ENCODE measurements at places on chromosomes 5 and 9. TPM values are rescaled to one million over a fixed set of nuclear protein-coding genes. Genes with fewer than 3 reads are reported as not detected.

DNA sequence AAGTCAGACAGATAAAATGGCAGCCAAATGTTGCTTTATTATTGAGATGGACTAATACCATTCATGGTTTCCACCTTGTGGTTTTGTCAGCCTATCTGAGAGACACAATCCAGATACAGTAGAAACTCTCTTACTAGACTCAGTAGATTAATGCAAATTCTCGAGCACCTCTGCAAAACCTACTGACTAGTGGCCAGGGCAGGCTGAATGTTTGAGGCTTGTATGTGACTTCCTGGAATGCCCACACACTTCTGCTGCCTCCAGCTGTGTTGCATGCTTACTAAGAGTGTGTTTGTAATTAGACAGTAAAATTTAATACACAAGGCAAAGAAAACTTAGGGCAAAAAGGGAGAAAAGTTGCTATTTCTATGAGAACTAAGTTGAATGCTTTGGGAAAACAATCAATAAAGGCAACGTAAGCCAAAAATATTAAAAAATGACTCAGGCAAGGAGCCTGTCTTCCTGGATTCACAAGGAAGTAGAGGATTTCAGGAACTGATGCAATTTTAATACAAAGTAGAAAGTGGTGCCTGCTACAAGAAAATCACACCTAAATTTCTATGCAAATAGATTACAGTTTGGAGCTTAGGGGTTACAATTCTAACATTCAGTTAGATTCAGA is 30.2 kb upstream of the CCNG1 start:
- no peak for DNase-seq

- DNase-seq: peak; percentile 69
Measured at GRCh38 chr5:149114403-149115312, 26.6 kb upstream of the ABLIM3 start.

DNA sequence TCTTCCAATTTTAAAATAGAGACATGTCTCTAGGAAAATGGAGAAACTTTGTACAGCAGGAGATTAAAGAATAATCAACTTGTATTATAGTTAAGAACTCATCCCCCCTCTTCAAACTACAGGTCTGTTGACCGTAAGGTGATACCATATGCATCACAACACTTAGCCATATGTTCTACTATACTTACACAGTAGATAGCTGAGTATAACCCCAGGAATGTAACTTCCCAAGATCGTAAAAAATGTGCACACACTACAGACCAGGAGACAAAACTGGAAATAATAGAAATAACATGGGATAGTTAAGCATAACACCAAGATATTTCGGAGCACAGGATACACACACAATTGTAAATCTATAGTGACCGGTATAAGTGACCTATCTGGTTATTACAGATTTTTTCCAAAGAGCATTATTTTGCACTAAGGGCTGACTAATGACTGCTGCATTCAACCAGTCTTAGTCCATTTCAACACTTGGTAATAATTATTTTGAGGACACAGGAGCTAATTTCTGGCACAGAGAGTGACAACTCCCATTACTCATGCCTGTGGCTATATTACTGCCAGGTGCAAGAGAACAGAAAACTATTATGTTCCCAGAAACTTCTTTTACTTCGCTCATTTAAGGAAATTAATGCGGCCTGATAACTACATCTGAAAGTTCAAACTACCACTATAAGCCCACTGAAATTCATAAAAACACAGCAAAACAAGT is 15.4 kb upstream of the ZNF622 start:
- no peak for DNase-seq

DNA sequence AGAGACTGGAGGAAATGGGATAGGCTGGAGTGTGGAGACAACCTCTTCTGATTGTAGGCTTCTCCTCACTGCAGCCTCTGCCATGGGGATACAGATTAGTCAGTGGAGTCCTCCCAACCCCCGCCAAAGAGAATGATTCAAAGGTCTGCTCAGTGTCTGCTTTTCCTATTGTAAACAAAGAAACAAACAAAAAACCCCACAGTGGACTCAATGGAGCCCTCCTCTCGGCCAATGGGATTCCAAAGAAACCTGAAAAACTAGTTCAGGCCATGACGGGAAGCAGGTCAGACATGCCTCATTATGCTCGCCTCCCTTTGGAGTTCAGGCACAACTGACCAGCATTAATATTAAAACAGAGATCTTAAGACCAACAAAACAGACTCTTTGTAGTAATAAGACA is 85.8 kb downstream of the SEC61B start:
- DNase-seq: no peak

- no peak for DNase-seq
Measured at GRCh38 chr9:90343366-90343765, 299.3 kb downstream of the DIRAS2 start.

GRCh38 chr5:80172067-80172695 is 83.7 kb downstream of the SERINC5 start:
- no peak for DNase-seq

DNA sequence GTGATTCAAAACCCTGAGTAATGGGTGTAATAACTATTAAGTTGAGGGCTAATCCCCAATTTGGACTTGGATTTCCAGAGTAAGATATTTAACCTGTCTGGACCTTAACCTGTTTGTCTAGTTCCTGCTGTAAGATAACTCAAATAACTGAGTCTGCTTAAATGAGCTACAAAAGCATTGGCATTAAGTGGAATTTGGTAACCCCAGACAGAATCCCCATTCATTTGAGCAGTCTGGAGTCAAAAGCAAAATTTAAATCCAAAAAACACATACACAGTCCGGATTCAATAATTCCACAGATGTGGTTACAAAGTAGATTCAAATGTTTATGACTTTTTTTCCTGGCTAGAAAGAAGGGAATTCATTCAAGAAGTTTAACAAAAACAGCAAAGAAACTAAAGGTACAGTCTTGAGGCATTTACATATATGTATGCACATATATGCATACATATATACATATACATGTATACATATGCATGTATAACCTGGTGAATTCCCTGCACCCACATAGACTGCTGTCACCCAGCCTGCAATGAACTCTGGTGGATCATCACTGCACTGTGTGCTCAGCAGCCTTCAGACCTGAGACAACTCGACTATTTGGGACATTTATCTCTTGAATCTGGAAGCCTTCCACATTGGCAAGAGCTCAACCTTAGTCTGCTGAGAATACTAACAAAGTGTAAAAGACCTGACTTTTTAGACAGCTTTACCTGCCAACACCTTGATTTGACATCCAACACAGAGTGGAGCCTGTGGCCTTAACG is 205.4 kb downstream of the LURAP1L start:
- DNase-seq: no peak

DNA sequence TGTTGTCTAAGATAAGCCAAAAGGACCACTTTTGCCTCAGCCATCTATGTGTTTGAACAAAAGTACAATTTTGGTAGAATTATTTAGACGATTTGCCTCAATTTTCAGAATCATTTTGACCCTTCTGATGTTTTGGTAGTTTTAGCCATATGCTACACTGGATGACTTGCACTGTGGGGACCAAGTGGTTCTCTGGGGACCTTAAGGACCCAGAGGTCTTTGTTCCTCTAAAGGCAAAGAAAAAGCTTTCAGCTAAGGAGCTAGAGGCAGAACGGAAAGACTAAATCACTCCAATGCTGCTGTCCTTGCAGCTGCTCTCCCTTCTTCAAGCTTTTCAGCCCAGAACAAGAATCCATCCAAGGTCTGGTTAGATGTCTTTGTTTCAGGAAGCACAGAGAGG is 51.0 kb upstream of the APC start:
- no peak for DNase-seq

DNA sequence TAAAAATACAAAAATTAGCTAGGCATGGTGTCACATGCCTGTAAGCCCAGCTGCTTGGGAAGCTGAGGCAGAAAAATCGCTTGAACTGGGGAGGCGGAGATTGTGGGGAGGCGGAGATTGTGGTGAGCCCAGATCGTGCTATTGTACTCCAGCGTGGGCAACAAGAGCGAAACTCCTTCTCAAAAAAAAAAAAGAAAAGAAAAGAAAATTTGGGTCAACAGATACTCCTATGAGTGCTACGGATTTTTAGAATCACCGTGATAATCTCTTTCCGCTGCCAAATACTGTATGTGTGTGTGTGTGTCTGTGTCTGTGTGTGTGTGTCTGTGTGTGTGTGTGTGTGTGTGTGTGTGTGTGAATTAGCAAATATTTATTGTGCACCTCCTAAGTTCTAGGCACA is 64.4 kb downstream of the ARRDC3 start:
- DNase-seq: no peak

- no peak for DNase-seq
Measured at GRCh38 chr5:59608745-59609144, 284.8 kb downstream of the PDE4D start.

DNA sequence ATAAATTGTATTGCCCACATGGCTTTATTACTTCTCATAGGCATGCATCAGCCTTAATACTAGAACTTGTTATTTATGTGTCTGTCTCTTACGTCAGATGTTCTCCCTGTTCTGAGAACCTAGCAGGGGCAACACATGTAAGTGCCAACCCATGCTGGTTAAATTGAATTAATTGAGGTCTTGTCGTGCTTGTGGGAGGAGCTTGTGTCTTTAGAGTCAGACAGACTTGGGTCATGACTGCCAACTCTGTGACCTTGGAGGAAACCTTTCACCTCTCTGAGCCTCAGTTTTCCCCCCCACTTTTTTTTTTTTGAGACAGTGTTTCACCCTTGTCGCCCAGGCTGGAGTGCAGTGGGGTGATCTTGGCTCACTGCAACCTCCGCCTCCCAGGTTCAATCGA is 2.2 kb upstream of the MEGF9 start:
- no peak for DNase-seq

CD74 gene
- polyA plus RNA-seq: 149 TPM

NR6A1 gene
- polyA plus RNA-seq: 1.8 TPM

RASGRF2 gene
- polyA plus RNA-seq: 1.4 TPM

NUDT12 gene
- polyA plus RNA-seq: 13.2 TPM
